Lower lobe of right lung (tissue), 2 donors: ENCODE measurements at places on chromosomes 3 and 15. TPM values are rescaled to one million over a fixed set of nuclear protein-coding genes. Genes with fewer than 3 reads are reported as not detected.

LRRC34 gene
- total RNA-seq: 4.8 TPM

TPRG1 gene
- 23.4 TPM for total RNA-seq

CEP97 gene
- total RNA-seq: 8.0 TPM

AMIGO3 gene
- total RNA-seq: not detected

APBA2 gene
- 3.8 TPM for total RNA-seq

CTXN2 gene
- not detected for total RNA-seq

TLR9 gene
- 1.0 TPM for total RNA-seq

THSD4 gene
- total RNA-seq: 18.2 TPM

DOCK3 gene
- 1.5 TPM for total RNA-seq

NFKBIZ gene
- total RNA-seq: 76.2 TPM

CLDN16 gene
- 0.74 TPM for total RNA-seq

NR2E3 gene
- total RNA-seq: not detected

CCR8 gene
- total RNA-seq: not detected

DNA sequence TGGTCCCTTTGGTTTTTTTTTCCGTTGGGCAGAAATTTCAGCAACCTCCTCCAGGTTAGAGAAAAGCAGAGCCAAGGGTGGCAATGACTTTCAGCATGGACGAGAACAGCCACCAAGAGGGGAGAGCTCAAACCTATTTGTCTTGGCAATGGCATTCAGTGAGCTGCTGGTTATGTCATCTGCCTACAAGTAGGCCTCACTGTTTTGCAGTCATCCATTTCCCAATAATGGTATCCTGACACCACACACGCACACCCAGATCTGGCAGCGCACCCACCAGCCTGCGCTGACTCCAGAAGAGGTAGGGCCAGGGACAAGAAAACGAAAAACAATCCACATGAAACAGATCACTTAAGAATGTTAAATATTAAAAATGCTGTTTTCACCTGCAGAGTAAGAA, 92.3 kb downstream of the MAGI1 start:
- peak; percentile 64 for DNase-seq

DNA sequence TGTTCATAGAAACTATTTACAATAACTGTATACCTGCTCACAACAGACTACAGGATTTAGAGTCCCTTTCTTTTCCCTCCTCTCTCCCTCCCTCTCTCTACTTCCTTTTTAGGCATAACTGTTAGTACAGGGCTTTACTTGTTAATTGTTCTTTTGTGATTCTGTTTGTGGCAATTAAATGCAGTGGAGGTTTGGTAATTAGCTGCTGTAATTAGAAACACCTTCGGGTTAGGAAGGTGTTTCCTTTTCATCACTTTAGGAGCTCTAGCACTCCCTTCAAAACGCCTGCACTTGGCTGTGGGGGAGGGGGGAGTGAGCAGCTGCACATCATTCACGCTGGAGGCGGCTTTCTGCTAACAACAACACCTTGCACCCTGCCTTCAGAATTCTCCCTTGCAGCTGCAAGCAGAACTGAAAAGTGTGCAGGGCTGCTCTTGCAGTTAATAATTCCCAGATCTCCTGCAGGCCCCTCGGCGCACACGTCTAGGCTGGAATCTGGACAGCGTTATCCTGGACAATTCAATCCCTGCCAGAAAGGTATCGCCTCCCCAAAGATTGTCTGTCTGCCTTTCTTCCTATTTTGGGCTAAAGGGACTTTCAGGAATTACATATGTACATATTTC, 242.6 kb upstream of the RGMA start:
- DNase-seq: no peak

DNA sequence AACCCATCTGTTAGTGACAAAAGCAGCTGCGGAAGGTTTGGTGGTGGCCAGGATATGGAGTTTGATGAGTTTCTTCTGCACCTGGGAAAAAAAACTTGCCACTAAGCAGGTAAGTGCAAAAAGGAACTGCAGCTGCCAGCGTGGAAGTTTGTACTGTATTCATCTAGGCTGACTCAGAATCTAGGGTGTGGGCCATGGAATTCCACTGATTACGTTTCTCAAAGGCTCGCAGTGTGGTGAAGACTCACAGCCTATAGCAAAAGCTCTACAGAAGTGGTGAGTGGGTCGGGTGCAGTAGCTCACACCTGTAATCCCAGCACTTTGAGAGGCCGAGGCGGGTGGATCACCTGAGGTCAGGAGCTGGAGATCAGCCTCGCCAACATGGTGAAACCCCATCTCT, 334.6 kb upstream of the GRM7 start:
- no peak for DNase-seq

GRCh38 chr3:159813822-159814531, 174.7 kb upstream of the IL12A start:
- DNase-seq: no peak

GRCh38 chr3:123757281-123757940, 126.7 kb downstream of the MYLK start:
- DNase-seq: peak; percentile 66

GRCh38 chr3:69944931-69945493, 54.5 kb upstream of the SAMMSON start:
- no peak for DNase-seq

DNA sequence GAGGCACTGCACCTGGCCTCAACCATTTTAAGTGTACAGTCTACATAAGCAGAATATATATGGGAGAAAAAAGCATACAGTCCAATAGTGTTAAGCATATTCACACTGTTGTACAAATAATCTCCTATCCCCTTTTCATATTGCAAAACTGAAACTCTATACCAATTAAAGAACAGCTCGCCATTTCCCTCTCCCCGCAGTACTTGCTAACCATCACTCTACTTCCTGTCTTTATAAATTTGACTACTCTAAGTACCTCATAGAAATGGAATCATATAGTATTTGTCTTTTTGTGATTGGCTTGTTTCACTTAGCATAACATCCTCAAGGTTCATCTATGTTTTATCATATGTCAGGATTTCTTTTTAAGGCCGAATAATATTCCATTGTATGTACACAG, 21.6 kb upstream of the TASOR start:
- no peak for DNase-seq

DNA sequence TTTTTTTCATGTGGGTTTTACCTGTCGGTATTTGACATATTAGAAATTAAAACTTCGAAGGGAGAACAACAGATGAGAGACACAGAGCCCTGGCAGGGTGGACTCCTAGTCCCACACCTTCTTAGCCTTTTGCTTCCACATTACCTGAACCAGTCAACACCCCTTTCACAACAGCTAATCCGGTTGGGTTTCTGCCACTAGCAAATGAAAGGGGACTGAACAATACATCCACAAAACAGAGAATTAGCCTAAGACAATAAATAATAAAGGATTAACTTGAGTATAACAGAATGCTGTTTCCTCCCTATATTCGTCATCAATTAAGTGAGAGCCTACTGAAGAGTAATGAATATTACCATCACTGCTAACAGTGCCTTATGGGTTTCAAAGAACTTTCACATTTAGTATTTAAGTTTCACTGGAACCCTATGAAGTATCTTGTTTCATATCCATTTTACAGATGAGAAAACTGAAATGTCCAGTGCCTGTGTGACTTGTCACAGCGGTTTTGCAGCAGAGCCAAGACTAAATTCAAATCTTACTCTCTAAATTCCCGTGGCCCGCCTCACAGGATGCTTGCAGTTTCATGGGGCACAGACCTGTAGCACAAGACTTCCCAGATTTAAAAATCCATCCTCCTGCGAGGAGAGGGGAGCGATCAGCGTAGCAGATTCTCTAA, 1.0 kb upstream of the RAB8B start:
- no peak for DNase-seq

GRCh38 chr3:117540597-117540996, 831.0 kb downstream of the TUSC7 start:
- no peak for DNase-seq

DNA sequence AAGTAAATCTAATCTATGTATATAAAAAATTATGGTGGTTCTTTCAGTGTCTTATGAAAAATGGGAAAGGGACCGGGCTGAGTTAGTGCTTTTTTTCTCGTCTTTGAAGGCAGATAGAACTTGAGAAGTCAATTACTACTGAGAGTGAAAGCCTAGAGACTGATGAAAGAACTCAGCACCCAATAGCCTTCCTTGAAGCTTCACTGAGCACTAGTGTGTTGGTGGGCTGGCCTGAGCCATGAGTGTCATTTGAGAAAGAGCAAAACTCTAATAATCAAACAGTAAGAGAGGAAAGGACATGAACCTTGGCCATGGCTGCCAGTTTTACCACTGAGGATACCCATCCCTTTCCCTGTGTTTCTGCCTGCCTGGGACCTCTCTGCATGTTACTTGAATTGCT, 428.3 kb upstream of the RASGRP1 start:
- no peak for DNase-seq

DNA sequence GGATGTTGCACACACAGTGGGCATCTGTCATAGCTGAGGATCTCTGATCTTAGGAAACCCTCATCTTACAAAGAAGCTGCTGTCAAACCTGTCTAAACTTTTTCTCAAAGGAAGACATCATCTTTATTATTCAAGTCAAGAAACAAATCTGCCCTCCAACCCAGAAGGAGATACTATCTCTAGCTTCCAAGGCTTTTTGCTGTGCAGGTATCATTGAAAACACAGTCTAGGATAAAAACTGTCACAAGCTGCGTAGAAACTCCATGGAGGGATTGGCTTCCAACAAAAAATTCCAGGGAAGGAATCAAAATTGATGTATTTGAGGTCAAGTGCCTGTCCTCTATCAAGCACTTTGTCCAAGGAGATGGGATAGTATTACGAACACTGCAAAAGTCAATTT, 89.1 kb downstream of the GOLIM4 start:
- DNase-seq: no peak

GRCh38 chr3:107939691-107940442, 151.0 kb downstream of the CD47 start:
- DNase-seq: no peak

DNA sequence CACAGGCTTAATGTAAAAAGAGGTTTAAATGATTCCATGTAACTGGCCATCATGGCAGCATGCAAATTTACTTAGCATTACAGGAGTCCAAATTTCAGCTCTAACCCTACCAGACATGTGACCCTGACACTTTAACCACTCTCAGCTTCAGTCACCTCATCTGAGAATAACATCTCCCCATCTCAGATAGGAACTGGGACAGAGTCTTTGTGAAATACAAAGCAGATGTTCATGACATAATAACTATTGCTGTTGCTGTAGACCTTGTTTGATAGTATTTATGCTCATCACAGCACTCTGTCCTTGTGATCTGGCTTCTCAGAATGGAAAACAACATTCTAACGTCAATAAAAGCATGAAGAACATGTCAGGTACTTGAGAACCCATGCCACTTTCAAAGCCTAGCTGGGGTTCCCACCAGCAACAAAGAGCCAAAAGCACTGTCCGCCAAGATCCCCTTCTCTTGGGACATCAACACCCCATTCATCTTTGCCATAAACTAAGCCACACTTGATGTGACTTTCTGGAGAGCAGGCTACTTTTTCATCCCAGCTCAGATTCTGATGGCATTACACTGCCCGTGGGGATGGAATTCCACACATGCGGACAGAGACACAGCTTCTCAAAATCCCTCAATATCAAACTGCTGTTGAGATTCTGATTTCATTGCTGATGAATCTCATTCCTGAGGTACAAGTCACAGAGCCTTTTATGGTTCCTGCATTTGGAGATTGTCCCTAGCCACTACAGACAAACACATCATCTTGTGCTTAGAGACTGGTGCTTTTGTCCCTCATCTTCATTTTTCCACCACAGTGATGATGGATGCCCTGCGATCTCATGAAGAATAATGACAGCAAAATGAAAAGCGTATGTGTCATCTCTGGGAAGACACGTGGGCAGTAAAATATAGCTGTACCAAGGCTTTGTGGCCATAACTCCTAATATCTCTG, 202.7 kb downstream of the TNIK start:
- no peak for DNase-seq
